Coronary artery (tissue), 2 donors: ENCODE measurements at places on chromosomes 1 and 21.

DNA sequence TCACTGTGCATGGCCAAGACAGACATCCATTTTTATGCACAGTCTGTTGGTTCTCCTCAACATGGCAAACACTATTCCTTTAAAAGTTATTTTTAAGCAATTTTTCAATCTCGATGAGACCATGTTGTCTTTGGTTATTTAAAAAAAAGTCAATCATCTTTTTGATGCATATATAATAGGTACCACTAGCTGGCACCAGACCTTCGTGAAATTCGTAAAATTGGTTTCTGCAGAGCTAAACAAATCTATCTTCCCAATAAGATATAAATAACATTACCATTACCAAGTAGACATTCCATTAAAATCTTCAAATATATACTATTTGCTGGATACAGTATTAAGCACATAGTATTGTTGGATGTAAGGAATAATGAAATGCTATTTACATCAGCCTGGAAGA lies 220.0 kb upstream of the GREM2 start:
- no peak for DNase-seq

GRCh38 chr1:15100121-15100879 lies 53.2 kb upstream of the TMEM51 start:
- DNase-seq: no peak

DNA sequence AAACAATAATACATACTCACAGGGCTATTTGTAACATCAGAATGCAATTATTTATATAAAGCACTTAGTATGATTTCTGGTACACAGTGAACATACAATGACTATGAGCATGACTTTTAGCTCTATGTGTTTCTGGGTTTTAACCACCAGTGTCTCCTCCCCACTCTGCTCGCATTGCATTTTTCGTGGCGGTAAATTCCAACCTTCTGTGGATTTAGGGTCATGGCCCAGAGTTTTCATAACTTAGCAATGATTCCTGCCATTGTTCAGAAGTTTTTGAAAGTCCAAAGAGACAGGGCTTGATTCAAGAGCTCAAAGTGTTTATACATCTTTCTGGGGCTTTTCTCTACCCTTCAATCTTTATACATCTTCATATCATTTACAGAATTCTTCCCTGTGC lies 191.3 kb downstream of the BACH1 start:
- DNase-seq: no peak

- DNase-seq: no peak
Observed at GRCh38 chr1:76547916-76548315, 319.4 kb upstream of the ST6GALNAC5 start.

GRCh38 chr1:3273447-3273846 lies 181.0 kb upstream of the ARHGEF16 start:
- DNase-seq: no peak

GRCh38 chr1:954927-955326 lies 4.1 kb downstream of the NOC2L start:
- DNase-seq: no peak

DNA sequence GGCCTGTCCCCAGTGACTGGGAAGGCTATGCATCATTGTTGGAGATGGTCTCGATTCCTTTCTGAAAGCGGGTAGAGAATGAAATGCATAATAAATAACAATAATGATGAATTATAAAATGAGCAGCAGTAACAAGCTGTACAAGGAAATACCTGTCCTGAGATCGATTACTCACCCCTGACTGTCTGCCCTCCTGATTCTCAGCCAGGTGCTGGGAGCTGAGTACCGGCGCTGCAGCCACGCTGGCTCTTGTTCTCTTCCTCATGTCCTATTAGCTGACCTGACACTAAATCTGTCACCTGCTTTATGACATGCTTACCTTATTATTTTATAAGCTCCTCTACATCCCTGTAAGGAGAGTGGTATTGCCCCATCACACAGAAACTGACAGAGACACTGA lies 3.4 kb downstream of the AGPAT3 start:
- no peak for DNase-seq

DNA sequence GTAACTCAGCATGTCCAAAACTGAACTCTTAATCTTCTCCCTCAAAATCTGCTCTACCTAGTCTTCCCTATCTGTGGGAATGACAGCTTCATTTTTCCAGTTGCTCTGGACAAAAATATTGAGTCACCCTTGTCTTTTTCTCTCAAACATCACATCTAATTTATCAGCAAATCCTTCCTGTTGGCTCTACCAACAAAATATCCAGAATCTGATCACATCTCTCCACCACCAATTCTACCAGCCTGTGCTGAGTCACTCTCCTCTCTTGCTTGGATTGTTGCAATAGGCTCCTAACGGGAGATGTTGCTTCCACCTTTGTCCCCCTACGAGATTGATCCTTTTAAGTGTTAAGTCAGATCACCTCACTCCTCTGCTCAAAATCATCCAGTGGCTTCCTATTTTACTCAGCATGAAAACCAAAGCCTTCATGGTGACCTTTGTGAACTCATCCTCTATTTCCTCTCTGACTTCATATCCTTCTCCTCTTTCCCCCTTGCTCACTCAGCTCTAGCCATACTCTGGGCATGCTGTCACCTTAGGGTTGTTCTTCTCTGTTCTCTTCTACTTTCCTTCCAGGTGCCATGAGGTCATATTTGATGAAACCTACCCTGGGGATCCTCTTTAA lies 21.5 kb upstream of the SMYD2 start:
- DNase-seq: no peak

GRCh38 chr1:71561729-71562128 lies 480.9 kb upstream of the ZRANB2 start:
- DNase-seq: no peak

- peak; percentile 91 for DNase-seq
Observed at GRCh38 chr1:45802343-45803298, 791 bp upstream of the MAST2 start.

DNA sequence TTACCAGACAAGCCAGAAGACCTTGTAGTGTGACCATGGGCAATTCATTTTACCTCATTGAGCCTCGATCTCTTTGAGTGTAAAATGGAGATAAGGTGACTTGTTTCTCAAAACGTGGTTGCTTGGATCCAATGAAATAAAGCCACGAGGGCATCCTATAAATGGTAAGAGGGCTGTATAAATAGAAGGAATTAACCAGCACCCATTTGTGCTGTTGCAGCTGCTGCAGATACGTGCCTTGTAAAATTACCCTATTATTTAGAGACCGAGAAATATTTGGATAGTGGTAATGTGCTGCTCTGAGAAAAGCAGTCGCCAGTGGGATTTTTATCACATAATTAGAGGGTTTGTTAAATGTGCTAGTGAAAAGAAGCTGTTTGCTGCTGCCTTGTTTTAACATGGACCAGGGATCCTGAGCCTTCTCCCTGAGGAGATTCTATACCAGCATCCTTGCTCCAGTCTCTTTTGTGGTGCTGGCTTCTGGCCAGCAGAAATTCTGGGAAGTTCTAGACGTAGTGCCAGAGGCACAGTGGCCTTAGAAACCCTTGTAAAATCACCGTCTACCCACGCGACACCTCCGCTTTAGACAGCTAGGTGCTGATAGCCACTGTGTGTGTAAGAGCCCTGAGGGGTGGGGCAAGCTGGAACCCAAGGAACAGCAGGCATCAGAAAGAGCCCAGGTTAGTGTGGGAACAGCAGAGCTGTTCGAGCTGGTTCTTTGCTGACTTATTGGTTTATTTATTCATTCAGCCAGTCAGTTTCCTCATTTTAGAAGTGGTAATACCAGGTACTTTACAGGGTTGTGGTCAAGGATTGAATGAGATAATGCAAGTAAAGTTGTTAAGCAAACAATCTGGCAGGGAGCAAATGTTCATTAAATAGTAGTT lies 137.5 kb downstream of the NOS1AP start:
- DNase-seq: no peak

DNA sequence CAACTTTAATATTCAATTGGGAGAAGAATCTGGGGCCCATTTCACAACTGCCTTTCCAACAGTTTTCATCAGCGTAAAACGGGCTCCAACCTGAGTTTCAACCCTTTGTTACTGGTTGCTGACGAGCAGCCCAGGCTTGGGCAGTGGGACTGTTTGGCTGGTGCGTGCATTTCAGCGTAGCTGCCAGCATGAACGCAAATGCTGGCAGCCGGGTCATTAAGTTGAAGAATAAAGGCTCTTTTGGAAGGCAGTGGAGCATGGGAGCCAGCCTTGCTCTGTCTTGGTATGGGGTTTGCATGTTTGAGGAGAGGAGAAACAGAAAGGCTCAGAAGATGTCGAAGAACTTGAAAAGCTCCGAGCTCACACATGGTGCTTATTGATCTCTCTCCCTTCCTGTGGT lies 40.7 kb downstream of the WDR3 start:
- no peak for DNase-seq

- no peak for DNase-seq
Observed at GRCh38 chr21:42021371-42022090, 11.4 kb upstream of the ZBTB21 start.

- no peak for DNase-seq
Observed at GRCh38 chr1:171742577-171742922, 685 bp upstream of the VAMP4 start.

- no peak for DNase-seq
Observed at GRCh38 chr1:232561381-232561780, 68.6 kb downstream of the SIPA1L2 start.

GRCh38 chr1:197696372-197696771 lies 78.9 kb downstream of the DENND1B start:
- DNase-seq: no peak

DNA sequence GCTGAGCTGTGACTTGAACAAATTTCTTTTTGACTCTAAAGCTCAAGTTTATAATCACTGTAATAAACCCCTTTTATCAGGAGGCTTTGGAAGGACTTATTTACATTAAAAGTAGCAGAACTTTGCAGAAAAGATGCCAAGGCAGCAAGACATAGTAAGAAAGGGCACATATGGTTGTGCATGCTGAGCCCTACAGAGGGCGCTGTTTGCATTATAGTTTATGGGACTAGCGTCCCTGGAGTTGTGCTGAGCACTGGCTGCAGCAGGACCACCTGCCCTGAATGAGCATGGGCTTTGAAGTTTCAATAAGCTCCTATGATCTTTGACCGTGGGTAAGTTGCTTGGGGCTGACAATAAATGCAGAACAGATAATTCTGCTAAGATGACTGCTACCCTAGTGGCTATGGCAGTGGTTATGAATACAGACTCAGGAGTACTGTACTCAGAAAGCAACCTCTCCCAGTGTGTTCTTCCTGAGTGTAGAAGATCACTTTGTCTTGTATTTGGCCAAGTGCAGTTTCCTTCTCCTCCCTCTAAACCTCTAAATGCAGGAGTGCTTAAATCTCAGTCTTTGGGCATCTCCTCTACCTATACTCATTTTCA lies 45.4 kb upstream of the USP1 start:
- DNase-seq: no peak

DNA sequence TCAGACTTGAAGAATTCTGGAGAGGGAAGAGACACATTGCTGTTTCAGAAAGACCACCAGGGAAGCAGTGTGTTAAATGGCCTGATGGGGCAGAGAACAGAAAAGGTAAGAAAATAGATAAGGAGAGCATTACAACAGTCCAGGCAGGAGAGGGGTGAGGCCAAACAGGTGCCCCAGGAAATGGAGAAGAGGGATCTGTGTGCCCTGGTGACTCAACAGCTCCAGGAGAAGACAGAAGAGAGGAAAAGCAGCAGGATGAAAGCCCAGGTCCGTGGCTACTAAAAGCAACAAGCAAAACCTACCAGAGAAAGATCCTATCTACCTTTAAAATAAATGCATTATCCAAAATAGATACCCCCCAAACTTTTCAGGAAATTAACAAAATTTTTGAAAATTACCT lies 9.2 kb downstream of the TP53BP2 start:
- DNase-seq: no peak

DNA sequence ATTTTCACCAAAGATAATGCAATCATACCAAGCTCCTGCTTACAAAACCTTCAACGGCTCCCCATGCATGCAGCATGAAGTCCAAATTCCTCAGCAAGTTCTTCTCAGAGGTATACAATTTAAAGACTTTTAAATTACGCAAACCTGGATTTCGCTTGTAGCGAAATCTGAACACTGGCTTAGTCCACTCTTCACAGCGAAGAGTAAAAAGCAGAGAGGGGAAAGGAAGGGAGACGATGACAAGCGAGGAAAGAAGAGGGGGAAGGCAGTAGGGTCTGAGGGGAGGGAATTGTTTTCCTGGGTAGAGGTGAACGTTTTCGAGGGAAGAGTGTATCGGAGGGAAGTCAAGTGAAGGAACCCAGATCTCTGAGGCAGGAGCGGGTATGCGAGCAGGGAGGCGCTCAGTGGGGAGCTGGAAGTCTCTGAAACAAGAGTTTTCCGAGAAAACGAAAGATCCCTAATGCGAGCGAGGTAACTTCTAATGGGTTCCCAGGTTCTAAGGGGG lies 790 bp downstream of the TESK2 start:
- no peak for DNase-seq

DNA sequence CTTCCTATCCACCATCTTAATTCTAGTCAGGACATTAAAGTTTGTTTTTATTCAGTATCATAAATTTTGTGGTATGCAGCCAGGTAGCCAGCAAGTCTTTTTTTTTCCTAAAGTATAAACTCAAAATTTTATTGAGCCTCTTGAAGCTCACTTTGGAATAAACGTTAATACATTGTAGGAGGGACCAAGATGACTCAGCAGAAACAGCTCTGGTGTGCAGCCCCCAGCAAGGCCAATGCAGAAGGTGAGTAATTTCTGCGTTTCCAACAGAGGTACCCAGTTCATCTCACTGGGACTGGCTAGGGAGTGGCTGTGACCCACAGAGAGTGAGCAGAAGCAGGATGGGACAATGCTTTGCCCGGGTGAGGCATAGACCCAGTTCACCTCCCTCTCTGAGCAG lies 9.7 kb upstream of the OR2M3 start:
- DNase-seq: no peak

- DNase-seq: no peak
Observed at GRCh38 chr1:80023358-80023757, 1016.8 kb upstream of the ADGRL4 start.
